ENCODE measurements at places on chromosomes 4 and X.

DNA sequence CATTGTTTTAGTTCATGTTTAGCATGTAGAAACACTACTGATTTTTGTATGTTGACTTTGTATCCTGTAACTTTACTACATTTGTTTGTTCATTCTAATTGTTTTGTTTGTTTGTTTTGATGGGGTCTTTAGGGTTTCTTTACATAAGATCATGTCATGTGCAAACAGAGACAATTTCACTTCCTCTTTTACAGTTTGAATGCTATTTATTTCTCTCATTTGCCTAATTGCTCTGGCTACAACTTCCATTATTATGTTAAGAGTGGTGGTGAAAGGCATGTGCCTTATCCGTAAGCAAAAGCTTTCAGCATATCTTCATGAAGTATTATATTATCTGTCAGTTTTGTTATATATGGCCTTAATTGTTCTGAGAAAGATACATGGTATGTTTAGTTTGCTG is 571.1 kb downstream of the PCDH7 start:
- no peak for DNase-seq

DNA sequence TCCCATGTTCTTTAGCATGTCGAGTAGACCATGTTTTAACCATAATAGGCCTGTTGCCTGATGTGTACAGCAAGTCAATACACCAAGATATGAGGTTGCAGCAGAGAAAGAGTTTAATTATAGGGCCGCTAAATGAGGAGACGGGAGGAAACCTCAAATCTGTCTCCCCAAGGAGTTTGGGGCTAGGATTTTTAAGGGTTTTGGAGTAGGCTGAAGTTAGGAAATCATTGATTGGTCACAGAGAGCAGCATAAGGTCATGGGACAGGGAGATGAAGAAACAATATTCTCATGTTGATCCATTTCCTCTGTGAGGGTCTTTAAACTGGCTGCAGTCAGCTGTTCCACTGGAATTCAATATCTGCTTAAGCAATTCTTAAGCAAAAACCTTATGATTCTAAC is 160.2 kb upstream of the GALNT7 start:
- DNase-seq = no peak

DNA sequence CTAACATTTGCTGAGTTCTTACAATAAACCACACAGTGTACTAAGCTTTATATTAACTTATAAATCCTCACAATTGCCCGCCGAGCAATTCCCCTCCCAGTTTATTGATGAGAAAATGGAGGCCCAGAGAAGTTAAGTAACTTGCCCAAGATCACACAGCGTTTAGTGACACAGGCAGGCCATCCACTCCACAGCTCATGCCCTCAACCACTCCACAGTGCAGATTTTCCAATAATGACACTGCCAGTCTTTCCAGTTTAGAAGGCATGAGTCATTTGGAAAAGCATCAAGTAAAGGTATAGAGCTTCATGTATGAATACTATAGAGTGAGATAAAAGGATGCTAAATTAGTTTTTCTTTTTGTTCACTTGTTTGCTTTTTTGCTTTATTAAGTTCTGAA is 208.5 kb downstream of the CAMK2D start:
- DNase-seq = no peak

DNA sequence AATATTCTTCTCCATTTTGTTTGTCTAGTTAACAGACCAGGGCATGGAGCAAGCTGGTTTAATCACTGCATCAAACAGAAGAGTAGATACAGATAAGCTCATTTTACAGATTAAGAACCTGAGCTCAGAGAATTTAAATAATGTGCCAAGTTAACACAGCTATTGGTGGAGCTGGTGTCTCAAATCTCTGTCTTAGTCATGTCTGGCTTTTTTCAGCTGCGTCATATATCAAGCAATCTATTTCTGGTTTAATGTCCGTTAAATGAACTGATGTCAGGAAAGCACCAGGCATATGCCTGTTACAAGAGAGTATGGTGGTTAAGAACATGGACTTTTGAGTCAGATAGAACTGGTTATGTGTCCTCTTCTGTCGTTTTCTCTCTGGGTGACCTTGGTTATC is 79.8 kb upstream of the ADGRA3 start:
- DNase-seq = no peak

GRCh38 chrX:37652589-37653231 is 32.9 kb upstream of the XK start:
- DNase-seq = no peak

GRCh38 chr4:10115271-10115796 is 1.3 kb downstream of the WDR1 start:
- peak; percentile 57 for DNase-seq

DNA sequence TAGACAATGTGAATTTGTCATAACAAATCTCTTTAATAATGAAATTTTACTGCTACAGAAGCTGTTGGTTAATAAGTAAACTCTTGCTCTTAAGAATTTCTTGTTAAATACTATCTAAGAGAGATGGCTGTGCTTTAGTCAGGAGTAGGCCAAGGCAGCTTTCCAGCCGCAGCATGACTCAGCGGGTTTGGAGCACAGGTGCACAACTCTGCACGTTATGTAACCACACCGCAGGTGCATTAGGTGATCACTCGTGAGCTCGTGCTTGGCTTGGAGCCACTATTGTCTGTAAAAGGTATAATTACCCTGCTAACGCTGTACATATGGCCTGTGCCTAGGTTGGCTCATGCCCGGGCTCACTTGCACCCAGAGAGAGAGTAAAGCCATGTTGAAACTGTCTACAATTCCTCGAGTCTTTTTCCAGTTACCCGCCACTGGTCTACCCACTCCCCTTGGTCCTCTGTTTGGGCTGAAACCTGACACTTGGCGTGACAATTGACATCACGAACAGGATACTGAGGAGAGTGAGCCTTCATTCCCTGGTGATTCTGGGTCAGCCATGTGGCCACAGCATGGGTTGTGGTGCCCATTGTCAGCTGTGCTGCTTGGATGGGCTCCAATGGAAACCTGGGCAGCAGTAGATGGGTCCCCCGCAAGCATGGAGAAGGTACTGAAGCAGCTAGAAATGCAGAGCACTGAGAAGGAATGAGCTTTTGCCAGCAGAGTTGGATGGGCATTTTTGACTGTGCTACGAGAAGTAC is 18.4 kb upstream of the ANAPC4 start:
- no peak for DNase-seq

DNA sequence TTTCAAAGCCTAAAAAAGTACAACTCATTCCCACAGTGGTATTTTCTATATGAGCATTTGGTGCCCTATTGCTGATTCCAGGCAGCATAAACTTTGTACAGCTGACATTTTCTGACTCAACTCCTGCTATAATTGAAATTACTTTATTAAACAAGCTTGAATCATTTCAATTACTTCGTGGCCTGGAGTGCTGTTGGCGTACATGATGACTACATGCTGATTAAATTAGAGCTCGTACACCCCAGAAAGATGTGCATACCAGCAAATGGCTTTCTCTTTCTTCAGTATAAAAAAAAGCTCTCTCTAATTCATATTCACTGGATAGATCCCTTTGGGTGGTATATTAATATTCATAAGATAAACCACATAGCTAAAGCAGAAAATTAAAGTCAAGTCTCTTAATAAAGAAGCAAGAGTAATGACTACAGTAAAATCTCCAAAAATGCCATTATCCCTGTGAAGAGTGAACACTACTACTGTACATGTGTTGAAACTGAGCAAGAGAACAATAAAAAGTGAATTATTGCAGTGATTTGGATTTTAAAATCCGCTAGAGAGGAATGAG is 245.0 kb upstream of the IGFBP7 start:
- no peak for DNase-seq

GRCh38 chr4:104494822-104495559 is at the start of gene CXXC4:
TSS of gene CXXC4 (minus strand) at chr4:104494894. CDS start at chr4:104491802, 3,092 bp downstream.
- peak; percentile 55 for DNase-seq

DNA sequence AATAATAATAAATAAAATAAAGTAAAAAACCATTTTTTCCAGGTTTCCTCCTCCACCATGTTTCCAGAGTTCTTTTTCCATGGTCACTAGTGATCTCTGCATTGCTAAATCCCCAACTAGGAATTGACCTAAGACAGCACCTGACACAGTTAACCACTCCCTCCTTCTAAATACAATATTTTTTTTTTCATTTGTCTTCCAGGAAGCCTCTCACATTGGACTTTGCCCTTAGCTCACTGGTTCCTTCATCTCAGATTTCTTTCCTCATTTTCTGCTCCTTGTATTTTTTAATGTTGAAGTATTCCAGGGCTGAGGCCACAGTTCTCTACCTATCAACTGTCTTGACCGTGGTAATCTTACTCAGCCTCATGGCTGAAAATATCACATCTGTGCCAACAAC is 187.3 kb upstream of the FAM241A start:
- no peak for DNase-seq

DNA sequence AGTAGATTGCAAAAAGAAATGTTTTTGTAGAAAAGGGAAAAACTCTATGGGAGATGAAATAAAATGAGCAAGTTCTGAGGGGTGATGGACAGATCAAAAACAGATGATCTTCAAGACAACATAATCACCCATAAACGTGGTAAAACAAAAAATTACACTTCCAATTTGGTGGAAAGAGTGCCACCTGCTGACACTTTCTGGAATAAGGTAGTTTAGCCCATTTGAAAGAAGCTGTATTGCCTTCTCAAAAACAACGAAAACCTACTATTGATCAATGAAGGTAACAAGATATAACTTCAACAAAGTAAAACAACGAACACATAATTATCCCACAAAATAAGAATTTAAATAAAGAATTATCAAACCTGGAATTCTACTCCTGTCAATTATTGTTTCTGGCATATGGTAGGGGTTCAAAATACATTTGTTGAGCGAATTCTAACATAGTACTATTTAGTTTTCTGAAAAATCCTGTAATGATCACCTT is 2.5 kb downstream of the COQ2 start:
- DNase-seq = peak; percentile 67

GRCh38 chr4:83267121-83267829 is 17.3 kb downstream of the COQ2 start:
- DNase-seq = peak; percentile 37

- DNase-seq = no peak
These were observed 51.4 kb downstream of the NDST3 start for GRCh38 chr4:118085700-118086099.

DNA sequence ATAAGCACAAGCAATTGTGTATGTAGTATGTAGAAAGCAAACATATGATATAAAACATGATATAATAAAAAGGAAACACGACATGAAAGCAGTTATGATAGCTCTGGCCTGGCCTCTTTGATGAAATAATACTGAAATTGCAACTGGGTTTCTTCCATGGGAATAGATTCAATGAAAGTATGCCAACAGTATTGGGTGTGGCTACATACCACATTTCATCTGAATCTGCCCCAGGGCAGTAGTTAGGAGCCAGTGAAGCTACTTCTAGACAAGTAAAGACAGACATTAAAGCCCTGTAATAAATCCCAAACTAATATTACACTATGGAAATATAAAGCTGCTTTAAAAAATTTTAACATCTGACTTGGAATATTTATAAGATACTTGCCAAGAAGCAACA is 207.3 kb downstream of the FBXW7 start:
- peak; percentile 32 for DNase-seq
